ENCODE measurements at places on chromosomes 4 and X.

GRCh38 chrX:46216406-46216805 lies 328.8 kb downstream of the ZNF674 start:
- DNase-seq: no peak

- DNase-seq: no peak
Observed at GRCh38 chrX:71536285-71536684, 3.4 kb downstream of the OGT start.

GRCh38 chrX:43973249-43974099 lies at the start of gene NDP:
NDP (minus strand) TSS chrX:43973390; CDS start chrX:43958645, 14,745 bp downstream.
- no peak for DNase-seq

GRCh38 chr4:128107766-128108165 lies 46.7 kb downstream of the LARP1B start:
- no peak for DNase-seq
